ENCODE measurements at places on chromosomes 5 and 9.

DNA sequence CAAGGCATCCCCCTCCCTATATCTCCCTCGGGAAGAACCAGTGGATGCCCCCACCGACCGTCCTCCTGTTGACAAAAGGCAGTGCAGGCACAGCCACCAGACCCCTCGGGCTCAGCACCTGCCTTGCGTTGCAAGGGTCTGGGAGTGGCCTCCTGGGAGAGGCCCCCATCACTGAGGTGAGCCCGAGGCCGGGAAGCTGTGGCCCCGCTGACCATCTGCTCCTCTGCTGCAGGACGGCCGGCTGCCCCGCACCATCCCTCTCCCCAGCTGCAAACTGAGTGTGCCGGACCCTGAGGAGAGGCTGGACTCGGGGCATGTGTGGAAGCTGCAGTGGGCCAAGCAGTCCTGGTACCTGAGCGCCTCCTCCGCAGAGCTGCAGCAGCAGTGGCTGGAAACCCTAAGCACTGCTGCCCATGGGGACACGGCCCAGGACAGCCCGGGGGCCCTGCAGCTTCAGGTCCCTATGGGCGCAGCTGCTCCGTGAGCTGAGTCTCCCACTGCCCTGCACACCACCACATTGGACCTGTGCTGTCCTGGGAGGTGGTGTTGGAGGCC, 23.3 kb upstream of the SUSD3 start:
- DNase-seq, result no peak

DNA sequence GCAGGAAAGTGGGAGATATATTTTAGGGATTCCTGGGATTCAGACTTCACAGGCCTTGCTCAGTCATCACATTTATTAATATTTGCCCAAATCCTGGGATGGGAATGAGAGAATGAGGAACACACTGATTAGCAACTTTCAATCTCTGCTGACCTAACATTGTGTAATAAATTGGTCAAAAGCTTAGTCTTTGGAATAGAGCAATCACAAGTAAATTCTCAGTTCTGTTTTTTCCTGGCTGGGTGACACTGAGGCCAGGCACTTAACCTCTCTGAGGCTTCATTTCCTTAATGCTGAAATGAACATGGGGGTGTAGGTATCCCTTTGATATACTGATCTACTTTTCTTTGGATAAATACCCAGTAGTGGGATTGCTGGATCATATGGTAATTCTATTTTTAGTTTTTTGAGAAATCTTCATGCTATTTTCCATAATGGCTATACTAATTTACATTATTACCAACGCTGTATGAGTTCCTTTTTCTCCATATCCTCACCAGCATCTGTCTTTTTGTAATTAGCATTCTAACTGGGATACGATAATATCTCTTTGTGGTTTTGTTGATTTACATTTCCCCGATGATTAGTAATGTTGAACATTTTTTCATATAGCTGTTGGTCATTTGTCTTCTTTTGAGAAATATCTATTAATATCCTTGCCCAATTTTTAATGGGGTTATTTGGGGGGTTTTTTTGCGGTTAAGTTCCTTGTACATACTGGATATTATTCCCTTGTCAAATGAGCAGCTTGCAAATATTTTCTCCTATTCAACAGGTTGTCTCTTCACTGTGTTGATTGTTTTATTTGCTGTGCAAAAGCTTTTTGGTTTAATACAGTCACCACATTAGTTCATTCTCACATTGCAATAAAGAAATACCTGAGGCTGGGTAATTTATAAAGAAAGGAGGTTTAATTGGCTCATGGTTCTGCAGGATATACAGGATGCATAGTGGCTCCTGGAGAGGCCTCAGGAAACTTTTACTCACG, 36.8 kb upstream of the NIPBL start:
- DNase-seq, result no peak

DNA sequence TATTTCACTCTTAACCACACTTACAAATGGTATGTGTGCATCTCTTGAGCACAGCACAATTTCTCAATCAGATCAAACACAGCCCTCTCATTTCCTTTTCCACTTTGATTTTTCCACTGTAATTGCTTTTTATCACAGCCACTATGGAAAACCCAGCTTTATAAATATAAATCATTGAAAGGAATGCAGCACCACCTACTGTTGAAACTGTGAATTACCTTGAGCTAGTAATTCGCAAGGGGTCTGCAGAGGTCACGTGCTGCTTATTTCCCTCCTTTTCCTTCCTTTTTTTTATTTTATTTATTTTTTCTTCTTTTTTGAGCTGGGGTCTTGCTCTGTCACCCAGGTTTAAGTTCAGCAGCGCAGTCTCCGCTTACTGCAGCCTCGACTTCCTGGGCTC, 76.9 kb downstream of the CDH6 start:
- DNase-seq, result peak; percentile 32

DNA sequence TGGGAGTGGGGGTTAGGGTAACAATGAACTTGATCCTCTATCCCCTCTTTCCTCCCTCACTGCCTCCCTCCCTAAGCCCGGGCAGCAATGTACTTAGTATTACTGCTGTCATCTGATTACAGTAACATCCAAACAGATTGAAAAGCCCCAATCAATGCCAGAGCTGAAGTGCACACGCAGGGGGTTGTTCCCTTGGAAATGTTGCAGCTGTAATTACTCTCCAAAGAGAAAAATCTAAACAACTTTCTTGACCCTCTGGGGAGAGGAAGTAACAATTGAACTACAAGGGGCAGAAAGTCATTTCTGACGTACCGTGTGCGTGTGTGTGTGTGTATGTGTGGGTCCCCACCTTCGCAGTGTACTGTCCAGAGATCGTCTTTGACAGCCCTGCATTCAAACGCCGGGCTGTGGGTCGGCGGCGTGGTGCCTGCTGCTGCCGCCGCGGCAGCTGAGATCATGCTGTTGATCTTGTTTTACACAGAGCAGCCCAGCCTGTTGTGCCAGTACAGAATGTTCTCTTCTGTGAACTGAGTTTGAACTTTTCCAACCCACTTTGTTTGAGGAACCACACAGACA, 66.0 kb upstream of the KLF9 start:
- peak; percentile 57 for DNase-seq

DNA sequence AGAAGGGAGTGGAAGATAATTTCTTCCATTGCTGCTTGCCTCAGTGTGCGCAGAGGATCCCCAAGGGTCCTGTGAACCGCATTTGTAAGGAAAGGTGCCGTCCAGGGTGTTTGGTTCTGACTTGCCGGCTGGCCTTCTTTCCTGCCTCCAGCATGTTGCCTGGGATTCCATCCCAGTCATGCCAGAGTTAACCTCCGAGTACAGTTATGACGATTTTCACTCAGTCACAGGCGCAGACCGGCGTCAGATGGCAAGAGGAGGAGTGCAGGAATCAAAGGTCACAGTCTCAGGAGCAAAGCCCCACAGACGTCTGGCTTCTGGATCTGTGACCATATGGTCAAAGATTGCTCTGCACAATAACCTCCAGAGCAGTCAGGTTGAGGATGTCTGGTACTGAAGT, 5.9 kb upstream of the GADD45G start:
- no peak for DNase-seq

DNA sequence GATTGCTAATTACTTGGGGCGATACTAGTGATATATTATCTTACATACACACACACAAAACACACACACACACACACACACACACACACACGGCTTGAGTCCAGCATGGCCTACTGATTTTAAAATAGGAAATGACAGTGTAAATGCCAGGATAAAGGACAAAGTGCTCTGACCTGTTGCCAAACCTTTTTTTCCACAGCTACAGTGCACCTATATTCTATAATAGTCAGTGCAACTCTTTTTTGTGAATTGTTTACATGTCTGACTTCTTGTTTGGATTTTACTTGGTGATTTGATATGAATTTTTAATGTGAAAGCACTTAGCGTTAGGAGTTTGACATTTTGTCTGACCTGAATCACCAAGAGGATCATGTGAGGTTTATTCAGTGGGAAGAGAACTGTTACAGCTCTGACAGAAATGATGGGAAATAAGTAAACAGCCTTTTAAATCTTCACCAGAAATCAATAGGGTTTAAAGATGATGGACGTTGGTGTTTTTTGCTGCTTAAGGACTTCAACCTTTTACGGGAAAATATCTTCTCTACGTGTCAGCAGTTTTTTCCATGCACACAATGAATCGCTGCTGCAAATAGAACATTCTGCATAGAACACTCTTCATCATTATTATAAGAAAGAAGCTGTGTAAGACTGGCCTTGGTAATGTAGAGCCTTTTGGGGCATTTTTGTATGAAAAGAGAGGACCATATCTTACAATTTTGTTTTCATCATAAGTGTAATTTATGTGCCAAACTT, 218.5 kb downstream of the RANBP17 start:
- no peak for DNase-seq

GRCh38 chr5:91194824-91195381, 188.2 kb downstream of the ARRDC3 start:
- DNase-seq, result peak; percentile 51

DNA sequence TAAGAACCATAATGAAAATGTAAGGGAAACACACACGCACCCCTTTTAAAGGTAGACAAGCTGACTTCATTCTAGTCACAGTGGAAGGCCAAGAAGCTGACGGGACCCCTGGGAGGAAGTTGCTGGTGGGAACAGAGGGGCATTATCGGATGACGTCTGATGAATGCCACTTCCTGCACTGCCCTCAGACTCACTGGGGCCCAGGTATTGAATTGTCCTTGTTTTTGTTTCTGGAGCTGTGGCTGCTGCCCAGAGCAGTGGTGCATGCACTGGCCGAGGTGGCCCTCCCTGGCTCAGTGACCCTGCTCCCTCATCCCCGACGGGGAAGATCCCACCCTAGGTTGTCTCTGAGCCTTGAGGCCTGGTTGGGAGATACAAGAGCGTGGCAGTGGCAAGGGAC, 15.3 kb upstream of the RPL26L1 start:
- DNase-seq, result no peak

DNA sequence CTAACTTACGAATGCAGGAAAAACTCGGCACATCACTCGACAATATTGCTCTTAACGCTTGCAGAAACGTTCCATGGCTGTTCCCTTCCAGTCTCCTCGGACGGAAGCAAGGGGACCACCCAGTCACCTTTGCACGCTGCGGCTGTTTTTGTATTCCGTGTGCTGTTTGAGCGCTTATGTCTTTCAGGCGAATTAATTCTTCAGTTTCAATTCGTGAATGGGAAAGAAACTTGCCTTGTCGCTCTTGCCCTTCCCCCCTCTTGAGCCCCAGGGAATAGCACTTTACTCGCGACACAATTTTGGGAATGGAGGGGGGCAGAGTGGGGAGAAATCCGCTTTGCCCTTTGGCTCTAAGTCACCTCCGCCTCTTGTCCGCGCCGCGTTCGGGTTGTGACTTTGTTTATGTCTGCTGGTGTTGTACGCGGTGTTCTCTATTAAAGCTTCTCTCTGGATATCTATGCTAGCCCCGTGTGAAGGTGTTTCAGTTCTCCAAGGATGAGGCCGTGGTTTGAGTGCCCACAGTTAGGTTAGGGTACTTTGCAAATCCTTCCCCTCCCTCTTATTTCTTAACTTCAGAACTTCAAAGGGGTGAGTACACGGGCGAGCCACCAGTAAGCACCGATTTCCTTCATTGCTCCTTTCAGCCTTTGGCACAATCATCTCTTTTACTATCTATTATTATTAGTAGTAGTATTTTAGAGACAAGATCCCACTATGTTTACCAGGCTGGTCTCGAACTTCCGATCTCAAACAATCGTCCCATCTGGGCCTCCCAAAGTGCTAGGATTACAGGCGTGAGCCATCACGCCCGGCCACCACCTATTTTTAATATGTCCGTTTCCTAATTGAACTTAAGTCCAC, 2.7 kb downstream of the FOXB2 start:
- no peak for DNase-seq

- DNase-seq, result no peak
Measured at GRCh38 chr5:116525674-116526073, 48.9 kb downstream of the SEMA6A start.

GRCh38 chr5:9545992-9546851, at the start of gene SEMA5A:
SEMA5A (minus strand) TSS chr5:9546075; CDS start chr5:9379946, 166,129 bp downstream.
- no peak for DNase-seq

DNA sequence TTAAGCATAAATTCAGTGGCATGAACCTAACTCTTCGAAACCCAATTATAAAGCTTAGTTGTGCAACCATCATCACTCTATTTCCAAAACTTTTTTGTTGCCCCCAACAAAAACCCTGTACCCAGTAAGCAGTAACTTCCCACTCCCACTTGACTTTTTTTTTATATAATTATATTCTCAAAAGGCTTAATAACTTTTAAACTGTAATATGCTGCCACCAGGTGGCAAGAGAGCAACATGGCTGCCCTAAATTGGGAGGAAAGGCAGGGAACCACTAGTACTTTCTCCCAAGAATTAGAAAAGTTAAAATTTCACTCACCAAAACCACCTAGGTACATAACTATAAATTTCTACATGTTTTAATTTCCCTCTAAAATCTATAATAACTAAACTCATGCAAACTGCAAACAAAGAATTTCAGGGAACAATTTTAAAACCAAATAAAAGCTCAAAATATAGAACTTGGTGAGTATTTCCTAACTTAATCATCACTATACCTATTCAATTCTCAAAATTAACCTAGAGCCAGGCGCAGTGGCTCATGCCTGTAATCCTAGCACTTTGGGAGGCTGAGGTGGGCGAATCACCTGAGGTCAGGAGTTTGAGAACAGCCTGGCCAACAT, 50.2 kb upstream of the RNF38 start:
- DNase-seq, result peak; percentile 62

DNA sequence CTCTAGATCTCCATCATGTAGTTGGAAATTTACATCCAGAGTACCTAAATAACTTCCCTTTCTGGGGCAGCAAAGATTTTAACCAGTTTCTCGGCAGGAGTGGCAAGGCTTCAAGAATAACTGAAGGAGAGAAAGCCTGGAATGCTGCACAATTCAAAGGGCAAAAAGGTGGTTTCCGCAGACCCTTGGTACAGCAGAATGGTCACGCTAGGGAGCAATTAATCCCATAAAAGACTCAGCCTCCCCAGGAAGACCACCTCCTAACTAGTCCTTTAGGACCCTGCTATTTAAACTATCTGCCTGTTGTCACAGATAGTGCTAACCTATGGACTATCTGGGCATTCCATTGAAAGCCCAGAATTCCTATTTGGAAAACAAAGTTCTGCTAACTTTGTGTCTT, 3.6 kb downstream of the HTR1A start:
- DNase-seq, result no peak
